HuH-7.5 (cell line): ENCODE measurements at places on chromosomes 1 and 21.

DNA sequence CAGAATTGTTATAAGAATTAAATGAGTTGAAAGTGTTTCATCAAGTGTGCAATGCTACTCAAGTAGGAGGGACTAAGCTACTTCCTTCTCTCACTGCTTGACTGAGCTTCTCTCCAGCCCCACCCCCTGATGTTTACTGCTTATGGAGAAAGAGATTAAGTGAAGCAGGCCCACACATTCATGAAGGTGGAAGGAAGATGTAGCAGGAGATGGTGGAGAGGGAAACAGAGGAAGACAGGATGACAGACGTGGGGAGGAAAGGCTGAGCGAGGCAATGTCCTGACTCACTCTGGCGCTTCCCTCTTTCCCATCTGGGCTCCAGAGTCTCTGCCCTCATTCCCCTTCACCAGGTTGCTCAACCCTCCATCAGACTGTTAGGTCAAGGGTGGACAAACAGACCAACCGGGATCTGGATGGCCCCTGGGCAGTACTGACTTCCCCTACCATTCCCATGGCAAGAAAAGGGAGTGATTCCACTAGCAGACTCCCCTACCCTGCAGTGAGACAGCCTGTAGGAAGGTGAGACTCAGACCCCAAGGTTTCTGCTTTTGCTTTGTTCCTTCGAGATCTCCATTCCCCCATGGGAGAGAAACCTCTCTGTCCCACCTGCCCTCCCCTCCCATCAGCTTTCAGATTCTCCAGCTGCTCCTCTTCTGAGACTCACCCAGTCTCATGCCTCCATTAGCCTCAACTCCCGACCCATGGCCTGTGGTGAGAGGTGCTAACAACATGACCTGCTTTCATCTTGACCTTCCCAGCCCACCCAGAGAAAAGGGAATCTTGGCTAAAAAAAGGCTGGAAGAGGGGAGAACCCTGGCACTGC lies 3.1 kb upstream of the ARHGEF2 start:
- peak; percentile 68 for DNase-seq

- no peak for DNase-seq
Measured at GRCh38 chr1:15835205-15835740, 12.2 kb upstream of the SPEN start.

DNA sequence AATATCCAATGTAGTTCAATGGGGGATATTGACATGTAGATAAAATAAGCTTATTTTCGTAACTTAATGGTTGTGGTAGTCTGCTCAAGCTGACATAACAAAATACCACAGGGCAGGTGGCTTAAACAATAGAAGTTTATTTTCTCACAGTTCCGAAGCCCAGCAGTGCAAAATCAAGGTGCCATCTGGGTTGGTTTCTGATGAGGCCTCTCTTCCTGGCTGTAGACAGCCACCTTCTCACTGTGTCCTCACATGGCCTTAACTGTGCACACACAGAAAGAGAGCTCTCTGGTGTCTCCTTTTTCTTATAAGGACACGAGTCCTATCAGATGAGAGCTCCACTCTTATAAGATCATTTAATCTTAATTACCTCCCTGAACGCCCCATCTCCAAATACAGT lies 64.8 kb upstream of the IPO9 start:
- DNase-seq = no peak

DNA sequence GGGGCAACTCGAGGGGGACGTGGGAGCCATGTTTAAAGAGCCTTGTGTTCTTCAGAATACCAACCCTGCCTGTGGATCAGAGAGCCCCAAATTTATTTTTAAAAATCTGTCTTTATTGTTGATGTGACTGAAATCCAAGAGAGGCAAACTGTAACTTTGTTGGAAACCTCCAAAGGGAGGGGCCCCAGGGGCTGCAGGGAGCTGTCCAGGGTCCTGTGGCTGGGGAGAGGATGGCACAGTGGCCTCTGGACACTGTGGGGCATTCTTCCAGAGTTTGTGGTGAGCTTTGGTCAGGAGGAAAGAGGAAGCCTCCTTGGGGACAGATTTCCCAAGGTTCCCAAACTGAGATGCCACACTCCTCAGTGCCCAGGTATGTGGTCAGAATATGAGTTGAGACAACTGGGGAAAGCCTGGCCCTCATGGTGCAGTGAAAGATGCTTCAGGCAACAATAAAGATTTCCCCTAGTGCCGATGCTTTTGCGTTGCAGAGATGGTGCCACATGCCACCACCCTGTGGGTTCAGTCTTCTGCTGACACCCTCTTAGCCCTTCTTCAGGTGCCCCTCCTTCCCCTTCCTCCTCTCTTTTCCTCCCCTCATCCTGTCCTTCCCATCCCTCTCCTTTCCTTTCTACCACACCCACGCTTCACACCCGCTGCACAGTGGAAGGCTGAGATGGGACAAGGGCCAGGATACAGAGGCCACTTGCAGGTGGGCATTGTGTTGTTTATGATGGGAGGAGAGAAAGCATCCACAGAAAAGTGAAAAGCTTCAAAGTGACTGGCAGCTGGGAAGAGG lies 122.1 kb downstream of the UCK2 start:
- DNase-seq = no peak

DNA sequence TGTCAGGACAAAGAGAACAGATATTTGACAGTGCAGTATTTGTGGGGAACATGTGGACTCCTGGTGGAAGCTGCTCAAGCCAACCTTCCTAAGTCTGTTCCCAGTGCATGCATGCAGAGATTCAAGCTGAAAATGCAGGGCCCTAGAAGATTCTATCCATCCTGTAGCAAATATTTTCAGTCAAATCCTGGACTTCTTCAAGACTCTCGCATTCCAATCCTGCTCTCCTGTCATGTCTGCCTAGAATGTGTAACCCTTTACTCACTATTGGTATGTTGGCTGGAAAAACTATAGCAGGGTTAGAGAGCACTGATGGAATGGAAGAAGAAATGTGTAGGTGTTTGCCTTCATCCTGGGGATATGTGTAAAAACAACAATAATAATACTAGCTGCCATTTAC lies 385.6 kb upstream of the PKN2 start:
- no peak for DNase-seq

DNA sequence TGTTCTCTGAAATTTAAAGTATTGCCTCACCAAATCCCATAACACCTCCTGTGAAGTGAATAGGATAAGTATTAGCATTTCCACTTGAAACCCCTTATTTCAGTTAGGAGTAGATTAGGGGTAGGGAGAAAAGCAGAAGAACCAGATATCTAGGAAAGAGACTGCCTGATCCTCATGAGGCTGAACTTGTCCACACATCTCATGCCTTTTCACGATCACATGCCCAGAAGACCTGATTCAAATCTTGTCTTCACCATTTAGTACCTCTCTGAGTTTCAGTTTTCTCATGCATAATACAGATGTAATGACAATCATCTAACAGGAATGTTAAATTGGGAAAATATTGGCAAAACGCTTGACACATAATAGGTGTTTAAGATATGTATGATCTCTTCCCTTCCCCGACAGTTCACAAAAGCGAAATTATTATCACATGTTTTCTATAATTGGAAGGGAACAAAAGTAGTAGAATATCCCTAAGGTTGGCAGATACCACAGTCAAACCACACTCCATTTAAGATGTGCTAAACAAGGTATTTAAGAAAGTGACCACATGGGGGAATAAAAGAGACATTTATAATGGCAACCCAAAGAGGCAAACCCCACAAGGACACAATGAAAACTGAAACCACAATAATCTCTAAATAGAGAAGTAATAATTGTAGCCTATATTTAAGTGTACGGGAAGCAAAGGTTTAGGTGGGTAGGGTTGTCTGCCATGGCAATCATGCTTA lies 25.2 kb downstream of the GFI1 start:
- no peak for DNase-seq

GRCh38 chr1:70754701-70755100 lies 292.9 kb downstream of the PTGER3 start:
- no peak for DNase-seq

DNA sequence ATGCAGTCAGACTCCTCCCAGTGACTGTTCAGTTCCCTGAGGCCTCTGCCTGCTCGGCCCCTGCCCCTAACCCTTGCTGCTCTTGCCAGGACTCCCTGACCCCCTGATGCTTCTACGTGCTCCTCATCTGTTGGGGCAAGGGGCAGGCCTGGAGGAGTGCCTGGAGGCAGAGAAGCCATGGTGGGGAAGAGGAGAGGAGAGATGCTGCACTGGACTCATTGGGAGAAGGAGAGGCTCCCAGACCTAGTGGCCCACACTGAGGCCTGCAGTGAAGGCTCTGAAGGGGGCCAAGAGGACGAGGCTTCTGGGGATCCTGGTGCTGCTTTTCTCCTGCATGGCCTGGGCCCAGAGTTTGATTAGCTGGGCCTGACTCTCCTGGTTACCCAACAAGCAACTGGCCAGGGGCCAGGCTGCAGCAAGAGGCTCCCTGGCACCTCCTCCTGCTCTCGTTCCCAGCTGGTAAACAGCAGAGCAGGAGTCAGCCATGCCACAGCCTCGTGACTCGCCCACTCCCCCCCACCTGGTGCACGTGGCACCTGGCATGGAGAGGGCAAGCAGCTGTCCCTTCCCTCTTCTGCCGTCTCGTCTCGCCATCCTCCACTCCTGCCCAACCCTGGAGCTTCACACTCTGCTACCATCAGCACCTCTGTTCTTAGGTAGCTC lies 847 bp upstream of the RORC start:
- no peak for DNase-seq

- no peak for DNase-seq
Measured at GRCh38 chr1:111603979-111604378, 15.6 kb upstream of the RAP1A start.
